Endothelial cell of umbilical vein (primary cell): ENCODE measurements at places on chromosomes 7 and 10. TPM values are rescaled to one million over a fixed set of nuclear protein-coding genes. Genes with fewer than 3 reads are reported as not detected.

The LGI1 gene
- polyA plus RNA-seq = not detected in 2 replicates

DNA sequence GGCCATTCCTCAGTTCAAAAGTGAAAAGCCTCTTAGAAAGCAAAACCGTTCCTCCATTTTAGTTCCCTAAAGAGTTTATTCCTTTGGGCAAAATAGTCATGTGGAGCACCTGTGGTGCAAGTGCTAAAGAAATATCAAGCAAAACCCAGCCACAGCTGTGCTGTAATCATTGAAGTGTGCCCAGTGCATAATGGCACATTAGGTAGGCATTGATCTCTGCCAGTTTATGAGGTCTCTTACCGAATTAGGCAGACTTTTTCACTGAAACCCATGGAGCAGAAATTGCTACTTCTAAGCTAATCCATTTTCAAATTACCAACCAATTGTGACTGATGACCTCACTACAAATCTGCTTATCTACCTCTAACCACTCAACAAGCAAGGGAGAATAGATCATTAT is 97.2 kb upstream of the SEMA3A start:
- no peaks in the 10 kb centered on the region for H3K36me3 ChIP-seq
- no peak overlapping the region for H3K27ac ChIP-seq
- no peak for DNase-seq
- no peaks in the 10 kb centered on the region for H3K27me3 ChIP-seq

GRCh38 chr10:23693925-23694324 is 255.1 kb downstream of the OTUD1 start:
- H3K36me3 ChIP-seq = no peaks in the 10 kb centered on the region
- H3K4me3 ChIP-seq = no peak overlapping the region
- H3K27ac ChIP-seq = no peak overlapping the region
- no peaks in the 10 kb centered on the region for H3K4me1 ChIP-seq

- no peaks in the 10 kb centered on the region for H3K36me3 ChIP-seq
- no peak for DNase-seq
- H3K4me1 ChIP-seq = no peaks in the 10 kb centered on the region
- H3K4me3 ChIP-seq = no peak overlapping the region
Measured at GRCh38 chr10:123062726-123063125, 53.9 kb downstream of the ACADSB start.

DNA sequence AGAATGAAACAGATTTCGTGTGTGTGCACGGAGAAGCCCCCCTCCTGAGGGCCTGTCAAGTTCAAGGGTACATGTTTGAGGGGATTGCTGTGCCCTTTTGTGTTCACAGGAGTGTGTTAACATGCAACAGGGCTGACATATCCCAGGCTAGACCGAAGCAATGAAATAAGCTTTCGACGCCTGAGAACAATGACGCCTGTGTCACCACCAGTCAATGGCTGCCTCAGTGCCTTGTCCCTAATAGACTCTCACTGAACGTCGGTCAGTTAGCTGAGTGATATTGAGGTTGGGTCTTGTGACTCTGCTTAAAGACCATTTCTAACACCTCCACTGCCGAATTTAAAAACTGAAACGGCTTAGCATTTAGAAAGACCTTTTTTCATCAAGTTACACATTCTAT is 175.2 kb upstream of the TCF7L2 start:
- no peaks in the 10 kb centered on the region for H3K36me3 ChIP-seq
- H3K27me3 ChIP-seq = no peaks in the 10 kb centered on the region
- DNase-seq = no peak
- no peak overlapping the region for H3K27ac ChIP-seq
- peaks cover 17% of the 10 kb centered on the region for H3K4me1 ChIP-seq

- no peaks in the 10 kb centered on the region for H3K36me3 ChIP-seq
- H3K4me3 ChIP-seq = no peak overlapping the region
- DNase-seq = no peak
- H3K4me1 ChIP-seq = no peaks in the 10 kb centered on the region
- H3K27me3 ChIP-seq = no peaks in the 10 kb centered on the region
- H3K27ac ChIP-seq = no peak overlapping the region
Measured at GRCh38 chr7:20102982-20103381, 114.2 kb downstream of the MACC1 start.

The SPAM1 gene
- polyA plus RNA-seq = not detected in 2 replicates

DNA sequence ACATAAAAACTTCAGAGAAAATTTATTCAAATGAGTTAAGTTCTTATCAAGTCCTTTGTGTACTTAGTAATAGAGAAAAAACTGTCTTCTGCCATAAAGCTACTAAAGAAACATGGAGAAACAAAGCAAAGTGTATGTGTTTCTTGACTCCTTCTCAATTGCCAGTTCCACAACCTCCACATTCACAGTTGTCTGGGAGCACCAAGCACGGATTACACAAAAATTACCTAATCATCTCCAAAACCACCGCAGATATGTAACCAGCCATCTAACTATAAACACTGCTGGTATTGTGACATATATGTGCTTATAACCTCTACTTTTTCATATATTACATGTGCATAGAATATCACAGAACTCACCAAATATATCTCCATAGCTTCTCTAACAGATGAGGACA is 23.1 kb downstream of the MAGI2 start:
- no peak overlapping the region for H3K27ac ChIP-seq
- no peak overlapping the region for H3K4me3 ChIP-seq
- no peaks in the 10 kb centered on the region for H3K4me1 ChIP-seq
- no peaks in the 10 kb centered on the region for H3K27me3 ChIP-seq
- no peak for DNase-seq

DNA sequence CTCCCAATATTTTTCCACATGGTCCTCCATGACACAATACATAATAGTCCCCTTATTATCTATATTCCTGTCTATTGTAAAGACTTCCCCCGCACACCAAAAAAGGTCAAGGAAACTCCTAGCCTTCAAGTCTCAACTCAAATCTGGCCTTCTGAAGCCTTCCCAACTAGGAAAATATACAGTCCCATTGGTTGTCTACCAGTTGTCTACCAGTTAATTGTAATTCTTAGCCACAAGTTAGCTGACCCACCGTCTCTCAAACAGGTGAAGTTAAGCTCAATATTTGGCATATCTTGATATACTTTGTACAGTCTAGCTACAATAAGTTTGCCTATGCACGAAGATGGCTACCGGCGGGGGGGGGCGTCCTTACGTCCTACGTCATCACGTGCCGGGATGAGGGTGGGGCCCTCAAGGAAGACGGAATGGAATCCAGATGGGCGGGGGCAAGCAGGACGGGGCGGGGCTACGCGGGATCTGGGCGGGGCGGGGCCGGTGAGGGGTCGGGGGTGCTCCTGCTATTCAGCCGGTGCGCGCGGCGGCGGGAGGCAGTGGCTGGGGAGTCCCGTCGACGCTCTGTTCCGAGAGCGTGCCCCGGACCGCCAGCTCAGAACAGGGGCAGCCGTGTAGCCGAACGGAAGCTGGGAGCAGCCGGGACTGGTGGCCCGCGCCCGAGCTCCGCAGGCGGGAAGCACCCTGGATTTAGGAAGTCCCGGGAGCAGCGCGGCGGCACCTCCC is at the start of gene AHR:
AHR (plus strand) TSS at position 551 of the 738 bp plus-strand sequence. CDS start 613 bp downstream, outside the sequence.
- H3K36me3 ChIP-seq = no peaks in the 10 kb centered on the region
- peak; percentile 89 for DNase-seq
- H3K27ac ChIP-seq = peak within 1 kb of the TSS; percentile 56
- peak within 1 kb of the TSS; percentile 97 for H3K4me3 ChIP-seq

GRCh38 chr10:44478876-44479705 is 94.2 kb upstream of the CXCL12 start:
- H3K4me1 ChIP-seq = no peaks in the 10 kb centered on the region
- H3K27me3 ChIP-seq = no peaks in the 10 kb centered on the region
- no peak overlapping the region for H3K4me3 ChIP-seq
- H3K36me3 ChIP-seq = no peaks in the 10 kb centered on the region
- H3K27ac ChIP-seq = no peak overlapping the region

- H3K27ac ChIP-seq = no peak overlapping the region
- no peak overlapping the region for H3K4me3 ChIP-seq
- peak; percentile 56 for DNase-seq
Measured at GRCh38 chr10:95506056-95506737, 55.0 kb downstream of the SORBS1 start.

- no peak overlapping the region for H3K4me3 ChIP-seq
- H3K36me3 ChIP-seq = no peaks in the 10 kb centered on the region
- H3K4me1 ChIP-seq = peaks cover 7% of the 10 kb centered on the region
- peaks cover 2% of the 10 kb centered on the region for H3K27me3 ChIP-seq
Measured at GRCh38 chr10:70896551-70896950, 8.2 kb upstream of the PCBD1 start.

The MCM10 gene
- 1.9 and 3.3 TPM in 2 replicates for polyA plus RNA-seq

GRCh38 chr10:86970162-86970981 is 2.1 kb downstream of the ADIRF start:
- H3K27me3 ChIP-seq = no peaks in the 10 kb centered on the region
- H3K27ac ChIP-seq = peak overlapping the region; percentile 77
- H3K4me3 ChIP-seq = peak overlapping the region; percentile 48
- H3K36me3 ChIP-seq = no peaks in the 10 kb centered on the region
- peaks cover 55% of the 10 kb centered on the region for H3K4me1 ChIP-seq

GRCh38 chr10:114347241-114347640 is 57.1 kb downstream of the AFAP1L2 start:
- H3K36me3 ChIP-seq = no peaks in the 10 kb centered on the region
- no peaks in the 10 kb centered on the region for H3K27me3 ChIP-seq
- peaks cover 2% of the 10 kb centered on the region for H3K4me1 ChIP-seq
- no peak overlapping the region for H3K27ac ChIP-seq

DNA sequence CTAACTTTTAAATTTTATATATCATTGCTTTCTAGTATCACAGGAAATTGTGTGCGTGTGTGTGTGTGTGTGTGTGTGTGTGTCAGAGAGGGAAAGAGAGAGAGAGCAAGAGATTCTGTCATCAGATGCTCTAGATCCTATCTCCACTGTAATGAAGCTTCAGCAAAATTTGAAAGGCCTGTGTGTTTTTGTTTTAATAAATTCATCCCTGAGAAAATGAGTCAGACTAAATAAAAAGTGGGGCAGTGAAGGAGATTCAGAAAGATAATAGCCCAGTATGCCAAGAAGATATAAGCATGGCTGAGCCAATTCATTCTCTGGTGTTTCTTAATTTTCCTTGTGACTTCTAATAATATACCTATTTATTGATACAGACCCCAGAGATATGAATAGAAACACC is 184.2 kb upstream of the TMEM196 start:
- H3K36me3 ChIP-seq = no peaks in the 10 kb centered on the region
- peak overlapping the region; percentile 83 for H3K27ac ChIP-seq
- no peaks in the 10 kb centered on the region for H3K27me3 ChIP-seq
- peaks cover 17% of the 10 kb centered on the region for H3K4me1 ChIP-seq
